Mesenchymal stem cell (in vitro differentiated cells and primary cell): ENCODE measurements at places on chromosomes 7 and 10.

DNA sequence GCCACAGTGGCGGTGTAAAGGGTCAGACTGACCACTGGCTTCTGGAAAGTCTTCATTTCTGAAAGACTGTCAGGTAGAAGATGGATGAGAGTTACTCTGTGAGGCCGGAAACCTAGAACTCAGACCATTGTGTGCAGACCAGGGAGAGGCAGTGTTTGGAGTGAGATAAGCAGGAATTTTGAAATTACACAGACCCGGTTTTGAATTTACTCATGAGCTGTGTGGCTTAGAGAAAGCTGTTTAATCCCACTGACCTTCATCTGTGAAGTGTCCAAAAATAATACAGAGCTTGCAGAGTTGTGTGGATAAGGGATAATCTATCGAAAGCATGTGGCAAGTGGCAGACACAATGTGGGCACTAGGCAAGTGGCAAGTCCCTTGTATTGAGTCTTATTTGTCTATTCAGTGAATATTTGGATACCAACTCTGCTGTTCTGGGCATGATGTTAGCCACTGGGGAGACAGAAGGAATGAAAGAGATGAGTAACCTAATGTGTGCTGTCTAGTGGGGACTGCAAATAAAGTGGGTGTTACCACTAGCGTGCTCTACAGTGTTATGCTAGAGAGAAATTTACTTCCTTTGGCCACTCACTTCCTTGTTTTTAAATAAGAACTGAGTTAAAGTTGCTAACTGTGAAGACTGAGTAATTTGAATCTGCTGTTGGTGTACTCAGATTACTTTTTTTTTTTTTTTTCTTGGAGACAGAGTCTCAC, 69.4 kb downstream of the KIAA1217 start:
- no peak for DNase-seq

GRCh38 chr10:103451831-103452505, at the start of gene CALHM2:
Gene CALHM2 (minus strand): TSS chr10:103452370. CDS start chr10:103449941, 2,429 bp downstream.
- peak; percentile 68 for DNase-seq

GRCh38 chr7:113698556-113699220, 220.1 kb downstream of the PPP1R3A start:
- DNase-seq, result peak; percentile 2

DNA sequence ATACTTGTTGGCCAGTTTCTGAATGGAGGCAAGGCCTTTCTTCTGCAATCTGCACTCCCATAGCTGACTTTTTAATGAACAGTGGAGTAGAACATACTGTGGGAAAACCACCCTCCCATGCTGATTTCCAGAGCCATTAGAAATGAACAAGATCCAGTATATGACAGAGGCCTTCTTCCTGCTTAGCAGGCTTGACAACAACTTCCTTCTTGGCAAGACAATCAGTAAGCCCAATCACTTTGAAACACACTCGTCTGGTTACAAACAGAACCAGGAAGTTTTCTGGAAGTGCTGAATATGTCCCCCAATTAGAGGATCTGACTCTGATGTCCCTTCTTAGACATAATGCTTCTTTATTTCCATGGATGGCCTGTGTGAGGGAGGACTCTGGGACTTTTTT, 103.4 kb downstream of the SAMD9 start:
- DNase-seq, result peak; percentile 22
